ENCODE measurements at places on chromosomes 4 and X.

DNA sequence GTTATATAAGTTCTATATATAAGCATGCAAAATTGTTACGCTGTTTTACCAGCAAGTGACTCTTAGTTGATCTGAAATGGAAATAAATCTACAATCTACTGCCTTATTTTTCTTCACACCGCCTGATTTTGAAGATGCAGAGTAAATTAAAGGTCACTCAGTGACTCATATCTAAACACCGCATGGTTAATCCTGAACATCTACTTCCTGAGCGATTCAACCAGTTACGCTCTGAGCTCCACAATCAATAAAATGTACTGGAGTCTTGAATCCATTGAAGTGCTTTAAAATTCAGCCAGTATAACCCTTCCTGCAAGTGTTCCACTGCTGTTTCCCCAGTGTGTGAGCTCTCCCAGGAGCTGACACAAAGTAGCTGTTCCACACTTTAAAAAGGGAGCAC is 192.8 kb downstream of the SLC7A11 start:
- no peak for DNase-seq

- DNase-seq = no peak
Measured at GRCh38 chr4:114163051-114163450, 183.6 kb upstream of the ARSJ start.

GRCh38 chr4:141573678-141574077 is 62.7 kb upstream of the IL15 start:
- no peak for DNase-seq

DNA sequence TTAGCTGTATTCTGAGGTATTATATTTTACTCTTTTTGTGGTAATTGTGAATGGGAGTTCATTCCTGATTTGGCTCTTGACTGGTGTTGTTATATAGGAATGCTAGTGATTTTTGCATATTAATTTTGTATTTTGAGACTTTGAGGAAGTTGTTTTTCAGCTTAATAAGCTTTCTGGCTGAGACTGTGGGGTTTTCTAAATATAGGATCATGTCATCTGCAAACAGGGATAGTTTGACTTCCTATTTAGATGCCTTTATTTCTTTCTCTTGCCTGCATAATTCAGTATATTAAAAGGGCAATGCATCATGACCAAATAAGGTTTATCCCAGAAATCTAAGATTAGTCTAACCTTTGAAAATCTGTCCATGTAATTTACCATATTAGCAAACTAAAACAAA is 44.7 kb upstream of the EPGN start:
- no peak for DNase-seq

- DNase-seq = no peak
Measured at GRCh38 chr4:8247047-8247930, 22.3 kb upstream of the HTRA3 start.

DNA sequence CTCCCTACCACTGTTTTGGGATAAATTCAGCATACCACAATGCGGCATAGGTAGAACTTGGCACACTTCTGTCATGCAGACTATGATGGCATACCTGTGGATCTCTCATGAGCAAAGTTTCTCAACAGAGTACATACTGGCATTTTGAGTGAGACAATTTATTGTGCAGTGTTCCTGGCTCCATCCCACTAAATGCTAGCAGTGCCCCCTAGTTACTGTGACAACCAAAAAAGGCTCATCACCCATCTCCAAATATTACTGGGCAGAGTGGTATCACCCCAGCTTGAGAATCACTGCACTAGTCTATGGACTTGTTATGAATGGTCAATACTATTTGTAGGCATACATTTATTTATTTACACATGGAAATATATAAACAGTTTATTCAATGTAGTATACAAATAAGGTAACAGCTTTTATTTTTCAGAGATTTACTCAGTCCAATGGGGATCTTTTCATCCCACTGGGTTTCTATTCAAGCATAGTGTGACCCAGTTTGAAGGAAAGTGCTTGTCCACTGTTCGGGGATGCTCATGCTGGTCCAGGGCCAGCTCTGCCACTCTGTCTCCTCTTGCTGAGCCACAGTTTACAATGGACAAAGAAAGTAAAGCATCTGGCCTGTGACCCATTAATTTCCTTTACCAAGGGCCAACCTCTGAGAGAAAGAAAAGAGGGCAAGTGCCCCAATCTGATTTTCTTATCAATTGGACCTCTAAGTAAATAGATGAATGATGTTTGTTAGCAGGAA is 81.0 kb upstream of the IL2 start:
- no peak for DNase-seq

DNA sequence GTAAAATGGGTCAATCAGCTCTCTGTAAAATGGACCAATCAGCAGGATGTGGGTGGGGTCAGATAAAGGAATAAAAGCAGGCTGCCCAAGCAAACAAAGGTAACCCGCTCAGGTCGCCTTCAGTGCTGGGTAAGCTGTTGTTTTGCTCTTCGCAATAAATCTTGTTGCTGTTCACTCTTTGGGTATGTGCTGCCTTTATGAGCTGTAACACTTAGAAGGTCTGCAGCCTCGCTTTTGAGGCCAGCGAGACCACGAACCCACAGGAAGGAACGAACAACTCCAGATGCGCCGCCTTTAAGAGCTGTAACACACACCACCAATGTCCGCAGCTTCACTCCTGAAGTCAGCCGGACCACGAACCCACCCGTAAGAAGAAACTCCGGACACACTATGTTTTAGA is 11.5 kb upstream of the CAMK2D start:
- DNase-seq = no peak

Measured in T-helper 2 cell treated with Interferon-gamma antibody and Interleukin-4, amounts not matched to agents 5 μg/mL and 100 μg/mL, for 36 hours (primary cell).